ENCODE measurements at places on chromosomes 3 and 15. TPM values are rescaled to one million over a fixed set of nuclear protein-coding genes. Genes with fewer than 3 reads are reported as not detected.

- no peak for DNase-seq
Measured at GRCh38 chr3:126617571-126617970, 37.4 kb downstream of the TXNRD3 start.

- DNase-seq, result peak; percentile 34
Measured at GRCh38 chr3:153621953-153622352, 459.9 kb downstream of the RAP2B start.

DNA sequence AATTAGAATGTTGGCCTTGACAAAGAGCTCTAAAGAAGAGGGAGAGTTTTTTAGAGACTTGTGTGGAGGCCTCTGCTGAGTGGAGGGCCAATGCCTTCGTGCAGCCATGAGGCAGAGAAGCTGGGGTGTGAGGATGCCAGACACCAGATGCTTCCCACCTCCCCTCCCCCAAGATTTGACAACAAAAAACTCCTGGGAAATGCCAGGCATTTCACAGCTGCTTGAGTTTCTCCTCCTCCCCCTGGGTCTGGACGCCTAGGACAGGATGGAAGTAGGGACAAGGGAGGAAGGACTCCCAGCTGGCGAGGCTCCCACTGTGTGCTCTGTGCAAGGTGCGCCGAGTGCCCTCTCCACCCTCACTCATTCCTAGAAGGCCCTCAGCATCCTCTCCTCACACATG, 20.1 kb downstream of the TGM4 start:
- no peak for DNase-seq

- DNase-seq, result peak; percentile 71
Measured at GRCh38 chr3:71066849-71067261, 516.7 kb downstream of the FOXP1 start.

Gene PRRT3
- 7.9 TPM for total RNA-seq

Gene CHRFAM7A
- 3.7 TPM for total RNA-seq

Gene CSPG5
- total RNA-seq, result 0.48 TPM

Measured in activated T-cell treated with anti-CD3 and anti-CD28 coated beads, Interleukin-2, amount 50 U/mL, for 72 hours (primary cell).